Osteoblast (primary cell): ENCODE measurements at places on chromosomes 13 and 19. TPM values are rescaled to one million over a fixed set of nuclear protein-coding genes. Genes with fewer than 3 reads are reported as not detected.

DNA sequence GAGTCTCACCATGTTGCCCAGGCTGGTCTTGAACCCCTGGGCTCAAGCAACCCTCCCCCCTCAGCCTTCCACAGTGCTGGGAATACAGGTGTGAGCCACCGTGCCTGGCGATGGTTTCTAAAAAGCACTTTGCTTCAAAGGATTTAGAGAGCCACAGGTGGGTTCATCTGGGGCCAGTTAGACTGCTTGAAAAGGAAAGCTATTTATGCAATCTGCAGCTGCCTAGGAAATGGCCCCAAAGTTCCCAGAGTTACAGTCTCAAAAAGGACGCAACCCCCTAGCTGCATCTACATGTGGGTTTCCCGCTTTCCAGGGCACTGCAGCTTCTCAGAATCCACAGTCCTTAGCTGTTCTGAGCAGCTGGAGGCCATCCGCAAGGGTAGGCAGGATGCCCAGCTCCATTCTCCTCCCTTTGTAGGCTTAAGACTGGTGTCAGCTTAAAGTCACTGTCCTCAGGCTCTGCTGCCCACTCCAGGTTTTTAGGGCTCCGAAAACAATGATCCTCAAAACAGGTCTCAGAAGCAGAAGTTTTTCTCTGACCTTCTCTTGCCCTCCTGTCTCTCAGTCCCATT is 41.4 kb downstream of the ZNF823 start:
- no peak for DNase-seq

GRCh38 chr19:20662421-20663105 is 1.2 kb upstream of the ZNF626 start:
- no peak for DNase-seq

The ELSPBP1 gene
- total RNA-seq: not detected in 2 replicates

DNA sequence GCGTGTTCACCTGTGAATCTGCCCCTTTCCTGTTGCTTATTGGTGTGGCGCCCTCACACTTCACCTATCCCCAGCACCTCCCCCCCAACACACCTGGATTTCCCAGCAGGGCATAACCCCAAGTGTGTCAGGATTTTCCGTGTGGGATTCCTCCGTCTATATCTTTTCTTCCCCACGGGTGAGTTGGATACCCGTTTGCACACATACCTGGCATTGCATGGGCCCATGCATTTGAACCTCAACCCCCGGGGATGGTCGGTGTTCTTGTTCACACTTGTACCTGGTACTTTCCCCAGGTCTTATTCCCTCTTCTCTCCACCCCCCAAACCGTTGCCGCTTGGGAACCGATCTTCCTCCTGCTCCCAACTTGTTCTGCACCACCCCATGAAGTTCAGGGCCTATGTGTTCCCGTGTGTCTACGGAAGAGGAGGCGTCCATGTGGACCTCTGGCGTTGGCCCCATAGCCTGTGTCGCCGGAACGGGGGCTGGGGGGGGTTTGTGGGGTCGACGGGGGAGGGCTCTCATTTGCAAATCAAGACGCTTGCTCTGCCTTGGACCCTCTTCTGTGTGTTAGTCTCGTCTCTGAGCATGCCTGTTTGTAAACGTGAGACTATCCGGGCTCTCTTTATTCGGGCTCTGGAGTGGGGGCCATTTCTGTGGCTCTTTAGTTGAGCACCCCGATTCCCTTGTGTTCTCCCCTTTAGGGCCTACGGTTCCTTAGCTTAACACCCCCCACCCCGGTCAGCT is 1.7 kb downstream of the PRR12 start:
- peak; percentile 95 for DNase-seq
